ENCODE measurements at places on chromosomes 5 and 9.

DNA sequence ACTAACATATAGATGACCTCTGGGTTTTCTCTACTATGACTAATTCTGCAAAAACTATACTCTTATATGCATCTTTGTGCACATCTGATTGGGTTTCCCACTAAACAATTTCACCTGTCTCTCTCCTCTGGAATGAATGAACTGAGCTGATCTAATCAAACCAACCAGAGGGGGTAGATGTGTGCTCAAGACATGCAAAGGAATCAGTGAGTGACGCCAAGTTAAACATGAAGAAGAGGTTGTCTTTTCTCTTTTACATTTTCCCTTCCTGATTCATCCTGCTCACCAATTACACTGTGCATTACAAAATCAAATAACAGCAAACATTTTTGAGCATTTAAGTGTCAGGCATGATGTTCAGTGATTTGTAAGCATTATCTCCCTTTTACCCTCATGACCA lies 29.6 kb upstream of the GRXCR2 start:
- DNase-seq = no peak

DNA sequence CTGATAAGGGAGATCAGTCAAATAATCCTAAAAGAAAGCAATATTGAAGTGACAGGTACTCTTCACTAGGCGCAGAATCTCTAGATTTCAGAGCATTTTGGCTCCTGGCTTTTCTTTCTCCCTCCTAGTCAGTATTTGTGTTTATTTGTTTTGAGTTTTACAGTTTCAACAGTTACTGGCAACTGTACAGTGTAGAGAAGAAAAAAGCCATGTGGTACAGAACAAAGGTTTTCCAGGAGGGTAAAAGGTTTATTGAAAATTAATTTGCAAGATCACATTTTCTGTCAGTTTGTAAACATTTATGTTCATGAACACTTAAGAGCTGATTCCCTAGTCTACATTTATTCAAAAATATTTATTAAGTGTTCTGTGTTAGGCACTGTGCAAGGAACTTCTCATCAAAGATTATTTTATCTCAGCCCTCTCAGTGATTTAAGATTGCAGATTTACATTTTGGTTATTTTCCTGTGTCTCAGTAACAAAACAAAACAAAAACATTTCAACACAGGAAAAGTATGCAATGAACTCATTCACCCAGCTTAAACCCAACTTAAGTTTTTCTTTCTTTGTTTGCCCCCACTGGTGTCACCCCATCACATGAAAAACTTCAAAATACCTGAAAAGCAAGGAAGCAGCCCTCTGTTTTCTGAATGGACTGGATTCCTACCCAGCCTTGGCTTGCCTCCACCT lies 12.9 kb downstream of the MINAR2 start:
- DNase-seq = no peak

DNA sequence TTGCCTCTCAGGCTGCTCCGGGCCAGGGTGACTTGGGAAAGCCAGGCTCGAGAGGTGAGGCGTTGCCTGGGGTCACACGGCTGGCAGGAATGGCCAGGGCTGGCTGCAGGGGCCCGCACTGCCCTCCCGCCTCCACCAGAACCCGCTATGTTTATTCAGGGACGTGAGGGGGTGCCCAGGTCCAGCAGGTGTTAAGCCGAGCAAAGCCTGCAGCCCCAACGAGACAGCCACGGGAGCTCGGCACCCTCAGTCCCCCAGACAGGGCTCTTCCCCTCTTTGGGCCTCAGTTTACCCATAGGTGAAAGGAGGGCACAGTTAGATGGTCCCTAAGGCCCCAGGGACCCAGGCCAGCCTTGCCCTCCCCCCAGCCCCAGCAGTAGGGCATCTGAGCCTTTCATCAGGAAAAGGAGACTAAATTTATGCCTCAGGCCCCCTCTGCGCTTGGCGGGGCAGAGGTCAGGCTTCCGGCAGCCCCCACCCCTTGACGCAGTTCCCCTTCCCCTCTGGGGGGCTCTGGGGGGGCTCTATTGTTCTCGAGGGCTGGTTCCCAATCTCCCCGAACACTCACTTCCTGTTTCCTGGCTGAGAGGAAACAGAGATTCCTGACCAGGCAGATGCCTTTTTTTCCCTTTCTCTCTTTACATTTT lies 7.1 kb upstream of the EGFL7 start:
- DNase-seq = no peak

DNA sequence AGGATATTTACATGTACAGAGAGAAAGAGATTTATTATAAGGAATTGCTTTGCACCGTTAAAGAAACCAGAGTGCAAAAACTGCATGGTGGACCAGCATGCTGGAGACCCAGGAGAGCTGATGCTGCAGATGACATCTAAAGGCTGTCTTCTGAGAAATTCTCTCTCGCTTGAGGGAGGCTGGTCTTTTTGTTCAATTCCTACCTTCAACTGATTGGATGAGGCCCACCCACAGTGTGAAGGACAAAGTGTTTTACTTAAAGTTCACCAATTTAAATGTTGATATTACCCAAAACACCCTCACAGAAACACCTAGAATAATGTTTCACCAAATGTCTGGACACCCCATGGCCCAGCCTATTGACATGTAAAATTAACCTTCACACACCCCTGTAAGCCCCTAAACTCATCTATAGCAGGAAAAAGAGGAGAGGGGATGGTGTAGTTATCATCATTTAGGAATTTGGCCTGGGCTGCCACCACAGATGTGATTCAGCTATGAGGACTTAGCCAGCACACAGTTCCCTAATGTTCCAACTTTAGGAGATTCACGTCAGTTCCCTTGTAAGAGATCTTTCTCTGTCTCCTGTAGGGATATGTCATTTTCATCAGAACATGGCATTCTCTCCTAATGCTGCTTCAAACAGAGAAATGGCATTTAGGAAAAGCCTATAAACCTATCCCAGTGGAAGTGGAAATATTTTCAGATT lies 358.2 kb upstream of the TLE4 start:
- no peak for DNase-seq
